ENCODE measurements at places on chromosomes 16 and 17.

GRCh38 chr16:66988197-66988788 is at the start of gene CES4A:
CES4A (plus strand) TSS chr16:66988589; CDS start chr16:66988773, 184 bp downstream.
- no peak for DNase-seq

- DNase-seq = no peak
Measured at GRCh38 chr17:8189041-8189710, 804 bp downstream of the BORCS6 start.

DNA sequence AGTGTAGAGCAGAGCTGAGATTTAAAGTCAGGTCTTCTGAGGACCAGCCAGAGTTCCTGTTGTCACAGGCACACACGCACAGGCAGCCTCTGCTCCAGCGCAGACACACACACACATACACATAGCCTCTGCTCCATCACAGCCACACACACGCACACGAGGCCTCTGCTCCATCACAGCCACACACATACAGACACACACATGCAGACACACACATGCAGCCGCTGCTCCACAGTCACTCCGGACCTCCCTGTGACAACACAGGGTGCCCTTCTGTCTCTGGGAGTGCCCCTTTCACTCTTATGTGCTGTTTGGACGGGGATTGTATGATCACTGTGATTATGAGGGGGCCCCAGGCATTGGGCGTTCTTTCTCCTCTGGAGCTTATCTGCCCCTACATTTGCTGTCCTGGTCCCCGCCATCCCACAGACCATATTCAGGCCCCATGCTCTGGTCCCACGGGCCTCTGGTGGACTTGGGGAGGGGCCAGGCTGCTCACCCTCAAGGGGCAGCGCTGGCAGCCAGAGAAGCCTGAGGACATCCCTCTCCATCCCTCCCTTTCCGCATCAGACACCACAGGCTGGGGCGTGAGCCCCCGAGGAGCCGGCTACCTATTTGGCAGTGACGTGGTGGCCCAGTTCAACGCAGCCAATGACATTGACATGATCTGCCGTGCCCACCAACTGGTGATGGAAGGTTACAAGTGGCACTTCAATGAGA is 7.5 kb downstream of the TBX6 start:
- no peak for DNase-seq

DNA sequence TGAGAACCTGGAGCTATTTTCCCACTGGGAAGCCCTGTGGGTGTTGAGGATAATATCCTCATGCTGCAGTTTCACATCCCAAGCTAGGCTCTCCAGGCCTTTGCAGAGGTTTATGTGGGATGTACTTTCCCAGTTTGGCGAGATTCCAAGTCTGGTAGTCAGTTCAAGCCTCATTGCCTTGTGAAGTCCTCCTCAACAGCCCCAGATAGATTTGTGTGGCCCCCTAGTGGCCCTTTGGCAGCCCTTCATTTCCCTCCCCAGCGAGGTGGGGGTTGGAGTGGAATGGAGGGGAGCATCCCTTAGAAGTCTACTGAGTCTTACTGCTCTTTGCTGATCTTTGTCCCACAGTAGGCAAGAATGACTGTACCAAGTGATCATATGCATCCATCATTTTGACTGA is 137.9 kb downstream of the CDH11 start:
- DNase-seq = peak; percentile 24

DNA sequence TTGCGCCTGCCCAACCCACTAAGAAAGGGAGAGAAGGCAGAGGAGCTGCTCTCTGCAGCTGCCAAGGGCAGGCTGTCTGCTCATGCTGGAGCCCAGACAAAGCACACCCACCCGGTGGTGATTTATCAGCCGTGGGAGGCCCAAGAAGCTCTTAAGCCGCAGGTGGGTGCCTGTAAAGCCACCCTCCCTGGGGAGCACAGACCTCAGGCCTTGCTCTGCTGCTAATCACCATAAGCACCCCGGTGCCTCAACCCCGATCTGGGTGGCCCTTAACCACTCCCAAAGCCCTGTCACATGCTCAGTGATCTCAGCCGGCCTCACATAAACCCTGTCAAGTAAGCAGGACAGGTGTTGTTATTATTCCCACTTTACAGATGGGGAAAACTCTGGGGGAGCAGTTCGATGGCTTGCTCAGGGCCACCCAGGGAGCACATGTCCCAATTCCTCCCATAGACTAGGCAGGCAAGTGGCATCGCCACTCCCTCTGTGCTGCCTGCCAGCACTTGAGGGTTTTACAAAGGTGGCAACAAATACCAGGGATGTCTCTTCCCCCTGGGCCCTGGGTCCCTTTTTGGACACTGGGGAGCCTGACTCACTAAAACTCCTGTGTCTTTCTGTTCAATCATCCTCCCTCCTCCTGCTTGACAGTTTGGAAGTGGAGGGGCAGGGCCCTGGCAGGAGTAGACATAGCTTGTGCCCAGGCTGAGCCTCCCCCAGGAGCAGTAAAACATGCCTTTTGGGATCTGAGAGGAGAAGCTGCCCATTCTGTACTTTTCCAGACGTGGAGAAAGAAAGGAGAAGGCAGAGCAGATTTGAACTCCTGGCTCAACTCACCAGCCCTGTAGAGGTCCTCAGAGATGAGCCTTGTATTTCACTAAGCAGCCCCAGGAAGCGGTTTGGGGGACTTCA is 299.3 kb downstream of the SOX9 start:
- no peak for DNase-seq

- no peak for DNase-seq
Measured at GRCh38 chr17:56600256-56600655, 6.8 kb downstream of the NOG start.

GRCh38 chr17:21191698-21192097 is 22.3 kb downstream of the TMEM11 start:
- DNase-seq = no peak

DNA sequence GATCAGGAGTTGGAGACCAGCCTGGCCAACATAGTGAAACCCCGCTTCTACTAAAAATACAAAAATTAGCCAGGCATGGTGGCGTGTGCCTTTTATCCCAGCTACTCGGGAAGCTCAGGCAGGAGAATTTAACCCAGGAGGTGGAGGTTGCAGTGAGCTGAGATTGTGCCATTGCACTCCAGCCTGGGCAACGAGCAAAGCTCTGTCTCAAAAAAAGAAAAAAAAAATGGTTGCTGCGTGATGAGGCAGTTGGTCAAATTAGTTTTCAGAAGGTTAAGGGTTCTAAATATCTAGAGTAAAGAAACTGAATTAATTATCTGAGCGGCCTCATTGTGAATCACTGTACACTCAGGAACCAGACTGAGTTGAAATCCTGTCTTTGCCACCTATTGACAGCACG is 3.5 kb upstream of the CD68 start:
- no peak for DNase-seq

- no peak for DNase-seq
Measured at GRCh38 chr17:57607553-57608120, 137.5 kb downstream of the CCDC182 start.

DNA sequence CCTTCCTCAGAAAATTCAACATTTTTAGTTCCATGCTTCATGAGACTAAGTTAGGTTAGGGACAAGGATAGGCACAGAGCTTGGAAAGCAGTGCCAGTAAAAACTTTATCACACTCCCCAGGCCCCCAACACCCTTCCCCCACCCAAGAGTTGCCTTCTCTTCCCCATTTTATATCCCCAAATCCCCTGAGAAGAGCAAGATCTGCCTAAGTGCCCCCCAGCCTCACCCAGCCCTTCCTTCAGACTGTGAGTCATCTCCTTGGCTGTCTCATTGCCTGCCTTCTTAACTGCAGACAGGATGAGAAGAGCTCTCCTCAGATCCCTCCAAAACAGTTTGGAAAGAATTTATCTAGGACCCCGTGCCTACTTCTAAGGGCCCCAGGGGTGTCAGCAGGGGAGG is 55.8 kb downstream of the NEUROD2 start:
- no peak for DNase-seq

DNA sequence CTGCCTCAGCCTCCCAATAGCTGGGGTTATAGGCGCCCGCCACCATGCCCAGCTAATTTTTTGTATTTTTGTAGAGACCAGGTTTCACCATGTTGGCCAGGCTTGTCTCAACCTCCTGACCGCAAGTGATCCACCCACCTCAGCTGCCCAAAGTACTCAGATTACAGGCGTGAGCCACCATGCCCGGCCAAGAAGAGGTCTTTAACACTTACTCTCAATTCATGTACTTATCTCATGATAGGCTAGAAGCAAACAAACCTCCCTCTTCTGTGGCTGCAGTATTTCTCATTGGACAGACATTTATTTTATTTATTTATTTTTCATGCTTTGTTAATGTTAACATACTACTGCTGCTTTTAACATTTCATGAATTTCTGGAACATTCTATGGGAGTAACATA is 7.0 kb upstream of the NT5C start:
- DNase-seq = no peak

DNA sequence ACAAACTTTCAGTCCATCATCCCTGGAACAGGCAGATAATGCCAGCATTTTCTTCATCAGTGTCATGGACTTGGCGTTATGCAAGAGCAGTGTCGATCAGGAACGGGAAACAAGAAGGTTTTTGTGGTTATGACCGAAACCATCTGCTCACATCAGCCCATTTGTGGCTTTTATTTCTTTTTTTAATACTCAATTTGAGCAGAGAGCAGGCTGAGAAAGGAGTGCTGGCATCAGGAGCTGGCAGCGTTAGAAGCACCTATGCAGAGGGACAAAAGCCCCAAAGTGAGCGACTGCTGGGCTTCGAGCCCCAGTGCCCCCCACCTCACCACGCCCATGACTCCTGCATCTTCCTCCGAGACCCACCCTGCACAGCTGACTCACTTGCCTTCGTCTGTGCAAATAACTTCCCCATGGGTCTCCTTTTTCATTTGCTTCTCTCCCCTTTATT is 16.2 kb upstream of the CD300E start:
- DNase-seq = no peak

DNA sequence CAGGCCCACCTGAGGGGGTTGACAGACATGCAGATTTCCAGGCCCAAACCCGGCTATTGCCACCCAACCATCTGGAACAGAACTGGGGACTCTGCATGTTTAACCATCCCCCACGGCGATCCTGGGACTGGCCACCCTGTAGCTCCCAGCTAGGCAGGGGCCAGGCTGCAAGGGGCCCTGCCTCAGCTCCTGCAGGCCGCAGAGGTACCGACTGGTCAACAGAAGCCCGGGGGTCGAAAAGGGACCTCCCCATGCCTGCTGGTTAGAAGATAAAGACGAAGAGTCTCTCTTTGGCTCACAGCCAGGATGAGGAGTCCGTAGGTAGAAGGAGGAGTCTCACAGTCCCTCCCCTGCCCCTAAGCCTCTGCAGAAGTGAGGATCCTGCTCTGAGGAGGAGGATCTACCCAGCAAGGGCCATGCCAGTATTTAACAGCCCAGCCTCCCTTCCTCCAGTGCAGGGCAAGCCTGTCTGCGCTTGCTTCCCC is 223.4 kb upstream of the TNRC6C start:
- no peak for DNase-seq

- no peak for DNase-seq
Measured at GRCh38 chr17:63222655-63223054, 223.5 kb downstream of the CYB561 start.

DNA sequence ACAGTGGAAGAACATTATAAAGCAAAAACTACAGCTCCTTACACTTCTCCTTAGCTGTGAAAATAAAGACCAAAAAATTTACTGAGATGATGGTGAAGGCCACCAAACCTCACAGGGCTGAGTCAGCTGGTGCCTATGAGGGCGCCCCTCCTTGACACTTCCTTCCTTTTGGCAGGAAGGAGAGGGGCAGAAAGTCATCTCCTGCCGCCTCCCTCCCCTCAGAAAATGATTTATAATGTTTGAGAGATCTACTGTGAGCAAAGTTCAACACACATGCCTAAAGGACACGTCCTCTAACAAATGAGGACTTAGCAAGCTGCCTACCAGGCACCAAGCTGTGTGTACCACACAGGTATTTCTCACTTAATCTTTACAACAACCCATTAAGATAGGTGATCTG is 245.7 kb downstream of the PRKCA start:
- DNase-seq = no peak

GRCh38 chr17:64323774-64324173 is 60.7 kb upstream of the TEX2 start:
- DNase-seq = no peak

GRCh38 chr17:350706-351448 is 1.7 kb downstream of the RPH3AL start:
- DNase-seq = no peak

DNA sequence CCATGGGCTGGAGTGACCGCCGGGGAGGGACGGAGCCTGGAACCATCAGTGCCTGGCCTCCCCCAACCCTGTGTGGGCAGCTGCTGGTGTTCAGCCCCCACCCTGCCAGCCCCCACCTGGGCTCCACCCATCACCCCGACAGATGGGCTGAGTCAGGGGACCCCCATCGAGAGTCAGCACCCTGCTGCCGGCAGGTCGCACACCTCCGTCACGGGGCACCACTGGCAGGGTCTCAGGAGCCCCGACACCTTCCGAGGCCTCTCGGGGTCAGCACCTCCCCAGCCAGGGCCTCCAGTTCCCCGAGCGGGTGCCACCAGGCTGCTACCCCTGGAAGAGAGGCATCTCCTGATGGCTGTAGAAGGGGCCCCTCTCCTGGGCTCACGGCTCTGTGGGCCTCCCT is 38.3 kb upstream of the ACSF3 start:
- no peak for DNase-seq

DNA sequence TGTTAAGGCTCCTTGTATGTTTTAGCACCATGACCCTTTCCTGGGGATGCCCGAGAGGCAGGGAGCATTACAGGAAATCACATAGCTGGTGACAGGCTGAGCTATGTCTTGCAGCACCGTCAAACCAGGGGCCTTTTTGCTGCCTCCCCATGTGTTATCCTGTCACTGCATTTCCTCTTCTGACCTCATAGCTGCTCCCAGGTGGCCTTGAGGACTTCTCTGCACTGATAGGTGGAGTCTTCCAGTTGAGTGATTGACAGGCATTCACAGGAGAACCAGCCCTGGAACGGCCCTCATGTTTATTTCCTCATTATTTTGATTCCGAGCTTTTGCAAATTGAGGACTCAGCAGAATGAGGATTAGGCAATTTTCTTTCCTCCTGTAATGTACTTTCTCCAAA is 349.6 kb downstream of the HAPSTR1 start:
- DNase-seq = no peak

- no peak for DNase-seq
Measured at GRCh38 chr16:81458827-81459598, 14.4 kb downstream of the CMIP start.

DNA sequence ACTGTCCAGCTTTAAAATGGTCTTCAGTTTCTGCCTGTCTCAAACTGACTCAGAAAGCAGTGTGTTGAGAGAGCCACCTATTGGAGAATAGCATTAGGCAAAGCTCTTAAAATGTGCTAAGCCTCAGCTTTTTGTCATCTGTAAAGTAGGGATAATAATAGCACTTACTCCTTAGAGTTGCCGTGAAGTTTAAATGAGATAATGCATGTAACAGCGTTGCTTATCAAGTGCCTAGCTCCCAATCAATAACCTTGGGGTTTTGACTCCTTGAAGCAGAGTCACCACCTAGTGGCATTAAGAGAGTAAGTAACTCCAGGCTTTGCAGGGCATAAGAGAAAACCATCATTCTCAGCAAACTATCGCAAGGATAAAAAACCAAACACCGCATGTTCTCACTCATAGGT is 163.3 kb downstream of the HS3ST2 start:
- DNase-seq = peak; percentile 7

GRCh38 chr16:978403-978802 is 3.2 kb upstream of the SOX8 start:
- no peak for DNase-seq

- no peak for DNase-seq
Measured at GRCh38 chr17:11330826-11331225, 89.8 kb downstream of the SHISA6 start.
